Left ventricle myocardium superior (tissue), 1 donor: ENCODE measurements at places on chromosomes 1 and 21. TPM values are rescaled to one million over a fixed set of nuclear protein-coding genes. Genes with fewer than 3 reads are reported as not detected.

DNA sequence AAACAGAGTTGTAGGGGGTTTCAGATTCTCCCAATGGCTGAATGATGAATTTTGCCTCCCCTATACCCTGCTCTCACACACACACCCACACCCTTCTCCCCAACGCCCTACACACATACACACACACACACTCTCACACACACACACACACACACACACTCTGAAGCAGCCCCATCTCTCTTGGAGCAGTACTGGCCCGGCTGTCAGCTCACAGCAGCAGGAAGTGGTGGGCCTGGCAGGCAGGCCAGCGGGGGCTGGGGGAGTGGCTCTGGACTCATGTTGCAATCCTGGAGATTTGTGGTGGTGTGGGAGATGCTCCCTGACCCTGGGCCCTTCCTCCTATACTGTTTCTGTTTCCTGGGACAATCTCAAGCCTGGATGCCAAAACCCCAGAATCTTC is 2.2 kb downstream of the IKBKE start:
- no peak for DNase-seq

- DNase-seq = no peak
These were observed 37.4 kb downstream of the PCAT6 start for GRCh38 chr1:202848191-202848542.

DNA sequence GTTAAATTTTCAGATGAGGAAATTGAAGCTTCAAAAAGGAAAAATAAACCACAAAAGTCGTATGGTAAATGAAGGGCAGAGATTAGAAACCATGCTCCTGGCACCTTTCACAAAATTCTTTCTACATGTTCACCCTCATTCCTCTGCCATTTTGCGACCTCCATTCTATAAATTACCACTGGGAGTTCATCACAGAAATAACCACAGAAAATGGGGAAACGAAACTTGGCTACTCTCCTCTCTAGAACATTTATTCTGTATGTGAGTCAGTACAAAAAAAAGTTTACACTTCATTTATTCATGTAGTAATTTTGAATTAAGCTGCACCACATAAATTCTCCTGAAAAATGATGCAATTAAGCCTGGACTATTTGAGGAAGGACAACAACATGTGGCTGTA is 320.9 kb upstream of the C1orf87 start:
- no peak for DNase-seq

The OLIG1 gene
- 0.62 TPM for total RNA-seq

DNA sequence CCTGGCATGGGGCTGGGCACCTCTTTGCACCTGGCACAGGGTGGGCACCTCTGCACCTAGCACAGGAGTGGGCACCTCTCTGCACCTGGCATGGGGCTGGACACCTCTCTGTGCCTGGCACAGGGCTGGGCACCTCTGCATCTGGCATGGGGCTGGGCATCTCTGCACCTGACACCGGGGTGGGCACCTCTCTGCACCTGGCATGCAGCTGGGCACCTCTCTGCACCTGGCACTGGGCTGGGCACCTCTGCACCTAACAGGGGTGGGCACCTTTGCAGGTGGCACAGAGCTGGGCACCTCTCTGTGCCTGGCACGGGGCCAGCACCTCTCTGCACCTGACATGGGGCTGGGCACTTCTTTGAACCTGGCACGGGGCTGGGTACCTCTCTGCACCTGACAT is 29.4 kb upstream of the CCDC27 start:
- no peak for DNase-seq

DNA sequence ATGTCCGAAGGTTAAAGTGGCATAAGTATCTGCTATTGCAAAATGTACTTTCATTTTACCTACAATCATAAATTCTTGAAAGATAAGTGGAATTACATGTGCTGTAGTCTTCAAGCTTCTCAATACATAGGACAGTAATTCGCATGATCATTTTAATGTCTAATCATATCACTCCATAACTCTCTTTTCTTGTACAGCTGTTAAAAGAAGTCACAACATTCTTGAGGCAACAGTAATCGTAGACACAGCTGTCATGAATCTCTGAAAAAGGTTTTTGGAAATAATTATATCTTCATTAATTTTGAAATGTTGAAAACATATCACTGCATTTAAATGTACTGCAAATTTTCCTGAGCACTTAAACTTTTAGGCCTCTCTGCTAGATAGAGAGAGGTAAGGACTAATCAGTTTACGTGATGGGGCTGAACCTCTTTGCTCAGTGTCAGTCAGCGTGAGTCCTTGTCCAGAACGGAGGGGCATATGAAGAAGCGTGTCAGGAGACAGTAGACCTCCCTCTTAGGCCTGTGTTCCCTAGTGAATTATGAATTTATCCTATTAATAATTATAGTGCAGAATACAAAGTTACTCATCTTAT is 133.4 kb downstream of the NEK7 start:
- no peak for DNase-seq

DNA sequence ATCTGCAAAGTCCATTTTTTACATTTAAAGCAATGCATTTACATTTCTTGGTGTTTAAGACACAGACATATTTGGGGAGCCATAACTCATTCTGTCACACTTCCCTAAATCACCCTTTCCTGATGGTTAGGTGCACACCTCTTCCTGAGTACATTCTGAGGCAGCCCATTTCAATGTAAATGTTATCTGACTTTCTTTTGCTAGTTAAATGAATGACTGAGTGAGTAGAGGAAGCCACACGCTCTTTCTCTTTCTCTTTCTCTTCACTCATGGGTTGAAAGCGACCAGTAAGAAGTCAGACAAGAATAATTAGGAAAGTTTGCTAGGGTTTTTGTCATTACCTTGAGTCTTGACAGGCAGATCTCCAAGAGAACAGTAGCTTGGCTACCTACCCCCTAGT is 143.1 kb downstream of the S1PR1 start:
- DNase-seq = no peak

- no peak for DNase-seq
These were observed 279.9 kb downstream of the DNM3 start for GRCh38 chr1:172121081-172121717.
